ENCODE measurements at places on chromosomes 11 and 22. TPM values are rescaled to one million over a fixed set of nuclear protein-coding genes. Genes with fewer than 3 reads are reported as not detected.

DNA sequence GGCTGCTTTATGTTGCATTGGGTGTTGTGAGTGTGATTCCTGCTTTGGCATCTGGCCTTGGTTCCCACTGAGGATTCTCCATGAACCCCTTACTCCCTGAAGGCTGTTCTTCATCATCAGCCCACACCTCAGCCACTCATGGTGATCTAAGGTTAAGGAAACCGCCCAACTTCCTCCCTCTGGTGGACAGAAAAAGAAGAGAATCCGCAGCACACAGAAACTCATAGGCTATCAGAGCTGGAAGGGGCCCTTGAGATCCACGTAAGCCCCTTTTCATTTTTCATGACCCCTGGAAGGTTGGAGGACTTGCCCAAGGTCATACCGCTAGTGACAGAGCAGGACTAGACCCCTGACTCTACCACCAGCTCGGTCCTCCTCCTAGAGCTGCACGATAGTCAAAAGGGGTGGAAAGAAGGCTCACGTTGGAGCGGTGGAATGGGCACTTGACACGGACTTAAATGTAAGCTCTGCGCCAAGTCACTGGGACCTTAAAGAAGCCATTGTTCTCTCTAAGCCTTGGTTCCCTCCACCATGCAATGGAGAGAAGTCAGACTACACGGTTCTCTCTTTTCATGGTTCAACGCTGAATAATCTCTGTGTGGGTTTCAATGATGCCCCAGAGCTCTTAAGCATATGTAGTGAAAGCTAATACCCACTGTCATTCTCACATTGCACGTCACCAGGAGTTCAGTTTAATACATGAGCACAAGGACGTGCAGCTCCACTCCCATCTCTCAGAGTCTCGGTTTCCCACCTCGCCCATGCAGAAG lies 83.6 kb upstream of the CRTAM start:
- no peak for DNase-seq

GRCh38 chr11:76185511-76185910 lies 20.8 kb downstream of the WNT11 start:
- no peak for DNase-seq

DNA sequence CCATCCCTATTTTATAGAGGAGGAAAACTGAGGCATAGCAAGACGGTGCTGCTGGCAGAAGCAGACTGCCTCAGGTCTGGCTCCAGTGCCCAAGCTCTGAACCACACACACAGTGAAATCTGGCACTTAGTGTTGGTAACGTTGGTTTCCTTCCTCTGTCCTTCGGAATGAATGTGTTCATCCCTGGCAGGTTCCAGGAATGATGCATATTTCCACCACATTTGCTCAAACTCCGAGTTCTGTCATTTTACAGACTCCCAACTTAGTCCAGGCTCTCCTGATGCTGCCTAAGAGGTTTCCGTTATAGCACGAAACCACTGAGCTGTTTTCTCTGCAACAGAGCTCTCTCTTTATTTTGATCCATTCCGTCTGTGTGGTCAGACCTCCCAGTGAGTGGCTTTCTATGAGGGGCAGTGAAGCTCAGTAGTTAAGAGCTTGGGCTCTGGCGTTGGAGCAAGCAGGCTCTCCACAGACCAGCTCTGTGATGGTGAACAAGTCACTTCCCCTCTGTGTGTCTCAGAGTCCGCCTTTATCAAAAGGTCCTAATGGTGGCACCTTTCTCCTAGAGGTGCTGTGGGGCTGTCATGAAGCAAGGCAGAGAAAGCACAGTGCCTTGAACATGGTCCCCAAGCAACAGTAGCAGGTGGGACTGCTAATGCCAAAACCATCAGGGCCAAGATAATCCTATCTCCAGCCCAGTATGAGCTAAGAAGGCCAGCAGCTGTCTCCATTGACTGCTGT lies 200.3 kb downstream of the MYO18B start:
- DNase-seq: peak; percentile 59

DNA sequence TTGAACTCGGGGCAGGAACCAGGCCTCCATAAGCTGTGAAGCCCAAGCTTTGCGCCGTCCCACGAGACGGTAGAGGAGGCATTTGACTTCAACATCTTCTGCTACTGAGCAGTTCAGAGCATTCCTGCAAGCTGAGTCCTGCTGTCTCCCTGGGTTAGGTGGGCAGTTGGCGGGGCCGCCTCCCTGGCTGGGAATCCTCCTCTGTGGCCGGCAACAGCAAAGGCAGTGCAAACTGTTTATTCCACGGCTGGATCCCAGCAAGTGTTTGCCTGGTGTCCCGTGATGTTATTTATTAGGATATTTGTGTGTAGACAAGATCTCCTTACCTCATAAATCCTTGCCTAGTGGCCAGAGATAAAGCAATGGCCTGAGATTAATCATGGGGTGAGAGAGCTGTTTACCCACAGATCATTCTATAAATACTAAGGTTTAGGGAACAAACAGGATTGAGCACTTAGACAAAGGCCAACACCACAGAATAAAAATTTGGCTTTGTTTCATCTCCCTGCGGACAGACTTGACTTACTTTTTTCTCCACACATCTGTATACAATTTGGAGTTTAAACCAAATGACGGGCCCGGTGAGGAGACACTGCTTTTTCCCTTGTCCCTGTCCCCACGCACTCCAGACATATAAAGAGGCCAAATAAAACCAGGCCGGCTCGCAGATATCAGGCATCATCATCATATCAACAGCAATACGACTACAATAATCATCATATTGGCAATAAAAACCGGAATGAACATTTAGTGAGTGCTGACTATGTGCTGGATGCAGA lies 63.4 kb downstream of the NAT10 start:
- no peak for DNase-seq

- DNase-seq: no peak
Observed at GRCh38 chr11:125129316-125129993, 18.0 kb upstream of the TMEM218 start.

GRCh38 chr11:65425105-65425970 lies 2.7 kb downstream of the NEAT1 start:
- DNase-seq: no peak

GRCh38 chr11:48054994-48055291 lies 74.6 kb downstream of the PTPRJ start:
- no peak for DNase-seq

DNA sequence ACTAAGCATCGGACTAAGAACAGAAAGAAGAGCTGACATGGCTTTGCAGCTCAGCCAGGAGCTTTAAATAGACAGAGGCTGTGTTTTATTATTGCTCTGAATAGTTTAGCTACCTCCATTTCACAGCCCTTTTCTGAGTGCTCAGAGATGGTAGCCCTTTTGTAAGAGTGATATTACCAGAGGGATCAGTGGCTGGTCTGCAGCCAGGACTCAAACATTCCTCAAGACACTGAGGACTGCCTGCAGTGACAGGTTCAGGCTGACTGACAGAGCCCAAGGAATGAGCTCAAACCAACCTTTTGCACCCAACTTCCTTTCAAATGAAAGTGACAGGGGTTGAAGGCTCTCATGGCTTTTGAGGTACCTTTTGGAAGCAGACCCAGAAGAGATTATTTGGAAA lies 189.0 kb downstream of the DDX10 start:
- no peak for DNase-seq

- no peak for DNase-seq
Observed at GRCh38 chr22:17726006-17726927, 48.0 kb downstream of the BID start.

DNA sequence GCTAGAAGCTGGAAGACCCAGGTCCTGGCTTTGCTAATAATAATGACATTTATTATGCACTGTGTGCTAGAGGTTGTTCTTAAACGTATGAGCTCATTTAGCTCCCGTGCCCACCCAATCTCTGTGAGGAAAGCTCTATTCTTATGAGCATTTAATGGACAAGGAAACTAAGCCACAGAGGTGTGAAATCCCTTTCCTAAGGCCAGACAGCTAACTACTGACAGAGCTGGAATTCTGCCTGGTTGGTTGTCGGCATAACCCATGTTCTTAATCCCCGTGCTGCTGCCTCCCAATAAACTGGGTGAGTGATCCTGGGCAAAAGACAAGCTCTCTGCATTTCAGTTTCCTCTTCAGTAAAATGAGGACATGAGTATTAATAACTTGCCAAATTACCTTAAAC lies 49.4 kb downstream of the SNX19 start:
- no peak for DNase-seq

GRCh38 chr11:8732748-8733241 lies 50.2 kb downstream of the RPL27A start:
- no peak for DNase-seq

- no peak for DNase-seq
Observed at GRCh38 chr11:94128291-94128745, 323 bp upstream of the PANX1 start.

DNA sequence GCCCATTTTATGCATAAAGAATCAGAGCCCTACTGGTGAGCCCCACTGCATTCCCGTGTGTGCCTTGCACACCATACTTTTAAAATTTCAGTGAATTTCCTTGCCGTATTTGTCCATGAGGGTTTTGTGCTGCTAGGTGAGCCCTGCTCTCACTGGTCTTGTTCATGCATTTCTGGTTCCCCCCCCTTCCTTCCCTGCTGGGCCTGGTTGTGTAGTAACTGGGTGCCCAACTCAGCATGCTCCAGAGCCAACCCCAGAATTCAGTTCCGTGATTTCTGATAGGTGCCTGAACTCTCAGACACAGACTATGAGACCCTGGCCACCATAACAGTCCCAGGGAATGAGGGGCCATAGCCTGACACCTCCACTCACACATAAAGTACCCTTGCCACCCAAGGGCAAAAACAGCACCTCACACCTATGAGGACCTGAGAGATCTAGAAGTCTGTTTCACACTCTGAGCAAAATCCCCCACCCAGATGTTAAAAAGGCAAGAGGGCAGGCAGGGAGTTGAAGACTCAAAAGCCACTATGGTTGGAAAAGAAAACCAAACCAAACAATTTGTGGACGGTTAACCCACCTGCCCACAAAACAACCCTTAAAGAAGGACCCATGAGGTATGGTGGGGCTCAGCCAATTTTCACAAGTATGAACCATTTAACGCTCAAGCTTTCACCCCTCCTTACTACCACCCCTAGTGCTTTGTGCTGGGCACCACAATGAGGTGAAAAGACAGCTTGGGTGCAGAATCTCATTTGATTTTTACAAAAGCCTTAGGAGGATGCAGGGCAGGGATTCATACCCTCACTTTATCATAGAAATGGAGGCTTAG lies 16.8 kb upstream of the IL10RA start:
- no peak for DNase-seq

- DNase-seq: no peak
Observed at GRCh38 chr11:127058524-127058923, 58.0 kb upstream of the KIRREL3 start.

LMO1 gene
- 5.7 TPM for total RNA-seq

LGALS1 gene
- 50.7 TPM for total RNA-seq

LYVE1 gene
- total RNA-seq: not detected

GDPD5 gene
- total RNA-seq: 147 TPM

All from glutamatergic neuron (in vitro differentiated cells).